NCI-H1417 (cell line): ENCODE measurements at places on chromosomes 1 and 21.

DNA sequence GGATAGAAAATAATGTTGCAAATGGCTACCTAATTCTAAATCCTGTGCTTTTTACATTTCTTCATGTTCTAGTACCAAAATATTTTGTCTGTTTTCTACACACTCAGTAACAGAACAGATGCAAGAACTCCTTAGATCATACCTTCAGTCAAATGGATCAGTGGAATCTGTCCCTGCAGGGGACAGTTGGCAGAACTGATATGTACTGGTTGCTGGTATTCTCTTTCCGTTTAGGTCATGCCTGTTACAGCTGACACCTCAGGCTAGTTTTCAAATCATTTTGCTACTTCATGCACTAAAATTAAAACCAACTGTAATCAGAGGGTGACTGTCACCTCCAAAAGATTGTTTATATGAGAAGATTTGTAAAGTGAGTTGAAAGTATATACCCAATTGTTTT, 109.2 kb downstream of the TNNI3K start:
- DNase-seq: no peak

GRCh38 chr1:100279954-100280682, 14.1 kb downstream of the RTCA start:
- no peak for DNase-seq

DNA sequence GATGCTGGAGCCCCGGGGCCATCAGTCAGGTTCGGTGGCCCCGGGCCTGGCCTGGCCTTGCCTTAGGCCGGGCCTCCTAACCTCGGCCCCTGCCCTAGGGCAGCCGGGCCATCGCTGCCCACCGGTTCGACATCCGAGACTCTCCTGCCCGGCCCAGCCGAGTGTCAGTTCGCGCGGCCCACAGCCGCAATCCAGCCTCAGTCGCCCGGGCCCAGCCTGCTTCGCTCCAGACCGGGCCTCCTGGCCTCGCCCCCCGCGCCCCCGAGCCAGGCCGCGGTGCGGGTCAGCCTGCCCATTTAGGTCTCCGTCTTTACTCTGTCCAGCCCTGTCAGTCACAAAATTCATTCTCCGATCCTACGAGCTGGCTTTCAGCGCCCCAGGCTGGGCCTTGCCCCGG, 777 bp downstream of the LRRC41 start:
- DNase-seq: peak; percentile 88

DNA sequence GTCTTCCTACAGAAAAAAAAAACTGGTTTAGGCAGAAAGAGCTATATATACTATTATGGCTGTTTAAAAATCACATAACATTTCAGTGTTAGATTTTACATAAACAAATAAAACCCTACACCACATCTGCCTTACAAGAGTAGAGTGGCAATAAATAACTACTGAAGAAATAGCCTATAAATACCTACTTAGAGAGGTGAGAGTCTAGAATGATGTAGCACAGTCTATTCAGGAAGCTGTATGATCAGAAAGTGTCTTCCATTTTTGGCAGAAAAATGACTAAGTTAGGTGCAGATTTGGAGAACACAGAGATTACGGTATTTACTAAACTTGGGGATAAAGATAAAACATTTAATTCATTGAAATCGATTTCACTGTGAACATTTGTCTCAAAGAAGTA, 75.5 kb downstream of the VAV3 start:
- no peak for DNase-seq

GRCh38 chr1:52306227-52307006, 59.6 kb downstream of the CC2D1B start:
- peak; percentile 12 for DNase-seq

- no peak for DNase-seq
Observed at GRCh38 chr1:174225499-174226204, 66.3 kb downstream of the RABGAP1L start.

GRCh38 chr1:7852804-7853683, at the start of gene UTS2:
UTS2 (minus strand) TSS chr1:7853065; CDS start chr1:7853003, 62 bp downstream.
- no peak for DNase-seq

GRCh38 chr1:6205849-6206519, at the start of gene RNF207:
RNF207 (plus strand) TSS chr1:6206119; CDS start chr1:6206536, 417 bp downstream.
- DNase-seq: peak; percentile 72

DNA sequence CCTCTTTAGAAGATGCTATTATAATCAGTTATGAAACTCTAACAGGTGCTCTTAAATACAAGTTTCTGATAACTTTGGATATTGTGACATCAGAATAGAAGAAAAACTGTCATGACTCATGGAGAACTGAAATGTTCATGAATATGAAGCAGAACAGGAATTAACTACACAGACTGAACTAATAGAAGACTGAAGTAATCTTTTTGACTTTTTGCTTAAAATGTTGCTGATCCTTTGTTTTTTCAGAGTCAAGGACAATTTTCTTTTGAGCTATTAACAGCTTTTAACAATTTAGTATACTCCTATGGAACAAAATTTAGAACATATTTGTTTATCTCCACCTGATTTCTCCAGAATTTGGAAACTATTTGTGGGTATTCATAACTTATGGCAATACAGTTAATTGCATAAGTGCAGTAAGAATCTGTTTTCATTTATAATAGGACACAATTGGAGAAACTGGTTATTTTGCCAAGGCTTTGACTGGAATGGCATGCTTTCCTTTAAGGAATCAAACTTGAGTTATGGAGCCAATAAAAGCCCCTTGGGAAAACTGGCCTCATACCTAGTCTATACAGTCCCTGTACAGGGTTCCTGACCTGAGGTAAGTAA, 18.7 kb upstream of the PLA2G5 start:
- no peak for DNase-seq

DNA sequence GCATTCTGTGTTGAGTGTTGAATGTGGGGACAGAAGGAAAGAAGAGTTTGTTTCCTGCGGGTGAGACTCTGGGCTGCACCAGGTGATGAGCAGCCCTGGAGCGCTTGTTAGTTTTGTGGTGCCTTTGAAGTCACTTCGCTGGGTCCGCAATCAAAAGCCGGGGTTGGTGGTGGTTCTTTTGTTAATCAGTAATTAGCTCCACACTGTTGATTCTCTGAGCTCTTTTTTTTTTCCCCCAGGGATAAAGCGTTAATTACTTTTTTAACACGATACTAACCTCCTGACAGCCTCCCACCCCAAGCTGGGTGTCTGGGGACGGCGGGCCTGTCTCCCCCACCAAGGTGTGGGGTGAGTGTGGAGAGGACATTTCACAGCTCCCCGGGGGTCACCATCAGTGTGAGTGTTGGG, 56.6 kb downstream of the AGPAT3 start:
- DNase-seq: peak; percentile 65

- DNase-seq: no peak
Observed at GRCh38 chr1:48680411-48681035, 96.2 kb downstream of the BEND5 start.

DNA sequence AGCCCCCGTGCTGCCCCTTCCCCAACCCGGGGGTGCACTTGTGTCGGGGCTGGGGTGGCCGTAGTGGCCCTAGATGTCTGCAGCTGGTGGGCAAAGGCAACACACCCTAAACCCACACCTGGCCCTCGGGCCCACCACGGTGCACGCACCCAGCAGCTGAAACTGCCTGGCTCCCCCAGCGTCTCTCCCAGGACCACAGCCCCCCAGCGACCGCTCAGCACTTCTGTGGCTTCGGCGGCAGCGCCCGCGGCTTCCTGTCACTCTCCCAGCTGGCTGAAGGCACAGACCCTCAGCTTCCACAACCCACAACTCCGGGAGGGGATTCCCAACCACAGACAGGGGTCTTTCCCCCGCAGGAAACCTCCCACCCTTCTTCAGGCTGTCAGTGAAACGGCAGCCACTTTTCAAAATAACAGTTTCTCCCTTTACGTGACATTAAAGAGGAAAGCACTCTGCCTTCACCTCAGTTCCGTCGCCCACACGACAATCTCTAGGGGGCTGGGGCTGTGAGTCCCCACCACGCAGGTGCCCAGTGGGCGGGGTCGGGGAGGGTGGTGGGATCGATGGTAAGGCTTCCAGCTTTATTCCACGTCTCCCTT, 40.7 kb upstream of the COL6A2 start:
- DNase-seq: no peak

GRCh38 chr21:15031790-15032357, 32.9 kb downstream of the NRIP1 start:
- DNase-seq: no peak

DNA sequence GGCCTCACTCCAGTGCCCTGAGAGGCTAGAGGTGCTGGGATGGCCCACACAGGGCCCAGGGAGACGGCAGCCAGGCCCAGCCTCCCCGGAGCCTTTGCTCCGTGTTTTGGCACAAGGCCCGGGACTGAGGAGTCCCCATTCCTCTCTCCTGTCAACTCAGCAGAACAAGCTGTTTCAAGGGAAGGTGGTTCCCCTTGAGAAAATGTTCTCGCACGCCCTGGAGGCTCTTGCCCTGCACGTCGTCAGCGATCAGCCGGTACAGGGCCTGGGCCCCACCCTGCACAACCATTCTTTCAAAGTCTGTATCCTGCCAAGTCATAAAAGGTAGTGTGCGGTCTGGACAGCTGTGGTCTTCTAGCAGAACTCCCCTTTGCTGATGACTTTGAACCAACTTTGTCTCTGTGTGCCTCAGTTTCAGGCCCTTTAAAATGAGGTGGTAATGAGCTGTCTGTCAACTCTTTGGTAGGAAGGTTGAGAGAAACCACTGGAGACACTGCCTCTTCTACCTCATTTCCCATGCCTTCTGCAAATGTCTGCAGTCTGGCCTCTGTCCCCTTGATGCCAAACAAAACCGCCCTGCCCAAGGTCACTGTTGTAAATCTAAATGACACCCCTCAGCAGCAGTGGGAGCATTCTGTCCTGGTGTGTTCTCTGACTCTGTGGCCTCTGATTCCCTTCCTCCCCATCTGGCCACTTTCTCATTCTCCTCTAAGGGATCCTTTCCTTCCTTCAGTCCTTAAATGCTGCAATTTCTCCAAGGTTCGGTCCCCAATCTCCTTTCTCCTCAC, 138.6 kb upstream of the JUN start:
- DNase-seq: no peak
